Activated T-cell treated with anti-CD3 and anti-CD28 coated beads, Interleukin-2, amount 50 U/mL, for 1 hour (primary cell): ENCODE measurements at places on chromosomes 11 and 22.

DNA sequence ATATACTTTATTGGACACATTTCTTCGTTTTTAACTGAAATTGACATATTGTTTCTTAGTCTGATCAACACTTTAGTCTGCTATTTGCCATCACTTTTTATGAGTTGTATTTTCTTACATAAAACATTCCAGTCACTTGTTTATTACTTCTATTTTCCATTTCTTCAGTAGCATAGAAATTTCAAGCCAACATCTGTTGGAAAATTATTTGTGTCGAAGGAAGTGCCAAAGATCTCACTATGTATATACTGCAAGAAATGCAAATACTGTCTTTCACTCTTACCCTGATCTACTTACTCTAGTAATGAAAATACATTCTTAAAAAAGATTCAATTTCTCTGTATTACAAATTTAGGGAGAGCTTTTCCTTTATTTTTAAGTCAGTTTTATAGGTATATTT is 105.9 kb downstream of the SLC17A6 start:
- DNase-seq = no peak

- DNase-seq = no peak
Observed at GRCh38 chr11:119421941-119422808, 797 bp downstream of the THY1 start.

DNA sequence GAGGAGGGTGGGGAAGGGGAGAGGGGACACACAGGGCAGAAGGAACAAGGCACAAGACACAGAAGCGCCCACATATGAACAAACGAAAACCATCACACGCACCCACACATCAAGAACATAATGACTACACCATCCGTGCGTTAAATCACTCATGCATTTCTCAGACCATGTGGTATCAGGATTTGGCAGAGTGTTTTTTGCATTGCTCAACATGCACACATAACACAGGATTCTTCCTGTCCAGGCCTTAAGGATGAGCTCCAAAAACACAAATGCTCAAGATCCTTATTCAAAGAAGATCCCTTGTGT is 309.5 kb downstream of the CADM1 start:
- no peak for DNase-seq

DNA sequence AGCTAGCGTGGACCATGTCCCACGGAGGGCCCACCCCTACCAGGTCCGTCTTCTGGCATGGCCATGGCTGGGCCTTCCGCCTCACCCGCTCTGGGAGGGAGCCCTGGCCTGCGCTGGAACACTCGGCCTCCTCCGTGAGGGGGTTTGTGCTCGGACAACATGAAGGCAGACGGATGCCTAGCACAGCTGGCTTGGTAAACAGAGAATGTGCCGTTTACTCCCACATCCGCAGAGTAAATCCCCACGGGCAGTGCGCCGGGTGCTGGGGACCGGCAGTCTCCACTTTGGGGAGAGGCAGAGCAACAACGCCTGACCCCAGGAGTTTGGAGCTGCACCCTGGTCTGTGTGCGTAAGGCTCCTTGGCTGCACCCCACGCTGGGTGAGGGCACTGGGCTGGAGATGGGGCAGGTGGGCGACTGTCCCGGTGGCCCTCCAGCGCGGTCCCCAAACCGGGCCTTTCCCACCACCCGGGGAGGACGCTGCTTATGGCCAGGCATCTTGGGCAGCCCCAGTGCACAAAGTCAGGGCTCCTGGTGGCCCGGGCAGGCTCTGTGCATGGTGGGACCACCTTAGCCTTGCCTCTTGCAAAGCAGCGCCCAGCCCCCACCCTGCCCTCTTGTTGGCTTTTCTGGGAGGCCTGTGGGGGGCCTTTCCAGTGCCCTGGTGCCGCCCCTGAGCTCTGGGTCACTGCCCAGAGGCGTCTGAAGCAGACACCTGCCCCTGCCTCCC is 30.7 kb upstream of the MUC5AC start:
- DNase-seq = no peak

DNA sequence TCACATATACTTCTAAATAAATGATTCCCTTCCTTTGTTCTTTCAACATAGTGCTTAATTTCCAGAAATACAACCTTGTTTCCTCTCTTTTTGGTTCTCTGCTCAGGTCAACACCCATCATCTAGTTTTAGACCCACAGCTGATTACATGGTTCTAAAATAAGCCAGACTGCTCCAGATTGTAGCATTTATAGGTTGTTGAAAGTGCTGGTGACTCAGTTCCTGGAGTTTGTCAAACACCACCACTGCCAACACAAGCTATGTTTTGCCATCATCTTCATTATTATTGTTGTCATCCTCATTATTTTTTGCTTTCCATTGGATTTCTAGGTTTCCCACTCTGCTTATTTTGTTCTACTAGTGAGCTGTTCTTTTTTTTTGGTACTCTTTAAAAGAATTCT is 22.3 kb upstream of the MMP20 start:
- DNase-seq = no peak
